ENCODE measurements at places on chromosomes 12 and 14.

DNA sequence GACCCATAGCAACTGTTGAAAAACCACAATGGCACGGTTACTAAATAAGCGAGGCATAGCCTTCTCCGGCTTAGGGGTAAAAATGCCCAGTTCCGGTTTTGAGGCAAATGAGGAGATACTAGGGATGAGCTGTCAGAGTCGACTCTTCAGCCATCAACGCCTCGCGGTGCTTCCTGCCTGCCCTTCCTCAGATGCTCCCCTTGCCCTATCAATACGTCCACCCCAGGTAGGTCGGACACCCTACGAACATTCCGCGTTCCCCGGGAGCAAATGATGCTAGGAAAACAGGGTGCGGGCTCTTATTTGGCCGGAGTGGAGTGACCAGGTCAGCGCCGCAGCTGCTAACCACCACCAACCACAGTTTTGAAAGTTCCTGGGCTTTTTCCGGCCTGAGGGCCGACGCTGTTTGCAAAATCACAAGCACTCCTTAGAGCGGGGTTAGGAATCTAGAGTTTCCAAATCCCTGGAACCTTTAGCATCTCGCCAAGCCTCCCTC, 1.2 kb downstream of the SRSF9 start:
- DNase-seq, result no peak

- no peak for DNase-seq
Observed at GRCh38 chr14:95025218-95025617, 132.1 kb downstream of the DICER1 start.

DNA sequence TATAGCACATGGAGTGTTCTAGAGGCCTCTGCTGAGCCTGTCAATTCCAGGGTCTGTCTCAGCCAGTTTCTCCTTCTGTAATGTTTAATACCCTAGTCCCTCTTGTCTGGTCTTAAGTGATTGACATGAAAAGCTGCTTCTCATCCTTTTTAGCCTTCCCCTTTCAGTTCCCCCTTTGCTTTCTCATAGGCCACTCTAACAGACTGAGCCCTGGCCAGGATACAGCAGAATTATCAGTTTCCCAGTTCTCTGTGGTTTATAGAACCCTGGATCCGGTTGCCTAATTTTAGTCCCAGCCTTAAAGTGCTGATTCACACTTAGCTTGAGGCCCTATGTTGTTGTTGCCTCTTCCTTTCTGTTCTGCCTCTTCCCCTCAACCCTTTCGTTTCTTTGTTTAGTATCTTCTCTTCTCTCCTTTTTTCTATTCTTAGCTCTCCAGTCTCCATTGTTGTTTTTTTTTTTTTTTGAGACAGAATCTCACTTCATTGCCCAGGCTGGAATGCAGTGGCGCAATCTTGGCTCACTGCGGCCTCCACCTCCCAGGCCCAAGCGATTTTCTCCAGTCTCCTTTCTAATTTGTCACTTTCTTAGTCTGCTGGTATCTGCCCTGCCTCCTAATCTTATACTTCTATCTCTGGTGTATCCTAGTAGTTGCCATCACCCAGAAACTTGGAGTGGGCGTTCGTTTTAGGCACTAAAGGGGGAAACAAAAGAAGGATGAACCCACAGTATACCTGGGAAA, 2.9 kb upstream of the BIN2 start:
- no peak for DNase-seq

GRCh38 chr12:117011988-117012805, 87.0 kb downstream of the TESC start:
- DNase-seq, result no peak

GRCh38 chr12:123512838-123513665, 20.5 kb downstream of the RILPL1 start:
- no peak for DNase-seq

DNA sequence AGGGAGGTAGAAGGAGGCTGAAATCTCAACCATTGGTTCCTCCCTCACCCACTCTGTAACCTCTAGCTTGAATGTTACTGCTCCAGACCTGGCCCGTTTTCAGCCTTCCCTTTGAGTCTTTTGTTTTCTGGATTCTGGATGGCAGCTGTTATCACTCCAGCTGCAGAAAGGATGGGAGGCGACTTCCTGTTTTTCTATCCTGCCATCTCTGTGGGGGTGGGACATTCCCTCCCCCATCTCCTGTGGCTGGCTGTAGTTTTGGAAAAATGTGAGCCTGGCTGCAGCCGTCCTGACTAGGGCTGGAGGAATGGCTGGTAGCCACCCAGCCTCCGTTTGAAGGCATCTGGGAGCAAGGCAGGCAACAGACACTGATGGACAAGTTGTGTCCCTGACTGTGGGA, 2.9 kb upstream of the PPFIBP1 start:
- DNase-seq, result no peak

DNA sequence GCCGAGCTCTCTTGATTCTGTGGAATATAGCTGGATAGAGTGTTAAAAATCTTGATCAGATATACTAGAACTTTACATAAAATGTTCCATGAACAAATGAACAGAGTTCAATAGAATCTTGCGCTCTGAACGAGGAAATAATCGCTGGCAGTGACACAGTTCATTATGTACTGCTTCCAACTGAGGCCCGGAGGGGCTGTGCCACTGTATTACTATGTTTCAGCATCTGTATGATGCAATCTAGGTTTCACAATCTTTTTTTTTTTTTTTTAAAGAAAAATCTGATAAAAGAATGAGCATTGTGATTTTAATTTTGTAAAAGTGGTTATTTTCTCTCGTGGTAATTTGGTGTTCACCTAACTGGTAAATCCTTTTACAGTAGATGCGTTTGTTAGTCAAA, 77.2 kb downstream of the FERMT2 start:
- DNase-seq, result no peak

GRCh38 chr14:39426605-39427004, 5.6 kb downstream of the FBXO33 start:
- DNase-seq, result no peak

Data from stimulated activated CD4-positive, alpha-beta T cell treated with anti-CD3 and anti-CD28 coated beads, Interleukin-1b, Interleukin-23, amount 100 ng/mL, for 4 hours (primary cell).